ENCODE measurements at places on chromosomes 2 and 18.
A peak's percentile ranks its signal among the peaks of the same experiment; 100 is the strongest.

DNA sequence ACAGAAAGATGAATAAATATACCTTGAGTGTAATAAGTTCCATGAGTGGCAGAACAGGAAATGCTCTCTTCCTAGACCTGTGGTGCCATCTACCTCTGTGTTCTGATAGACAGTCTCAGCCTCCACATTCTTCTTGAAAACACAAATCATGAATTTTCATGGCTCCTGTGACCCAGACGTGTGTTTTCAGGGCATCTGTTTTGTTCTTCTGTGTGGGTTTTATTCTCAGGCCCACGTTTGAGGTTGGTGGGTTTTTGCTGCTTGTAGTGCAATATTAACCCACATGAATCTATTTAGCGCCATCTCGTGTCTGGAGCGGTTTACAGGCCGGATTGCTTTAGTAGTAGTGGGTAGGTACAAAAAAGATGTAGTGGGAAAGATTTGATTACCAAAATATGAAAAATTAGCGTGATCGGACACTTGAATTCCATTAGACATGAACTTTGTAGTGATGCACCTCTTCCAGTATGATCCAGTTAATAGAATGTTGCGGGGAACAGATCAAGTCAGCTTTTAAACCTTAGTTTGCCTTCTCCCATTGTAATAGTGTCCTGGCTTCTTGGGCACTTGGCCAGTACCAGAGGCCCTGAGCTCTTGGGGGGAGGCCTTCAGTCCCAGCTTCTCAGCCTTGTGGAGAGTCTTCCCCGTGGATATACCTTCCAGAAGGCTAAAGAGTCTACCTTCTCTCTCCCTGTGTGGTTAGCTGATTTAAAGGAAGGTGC, 256.5 kb downstream of the TPGS2 start:
- DNase-seq = no peak

- no peak for DNase-seq
Measured at GRCh38 chr2:162149940-162150339, 2.1 kb downstream of the GCG start.

- no peak for DNase-seq
Measured at GRCh38 chr2:139018252-139018651, 238.1 kb upstream of the NXPH2 start.

- DNase-seq = no peak
Measured at GRCh38 chr2:145653553-145653952, 1133.6 kb upstream of the ZEB2 start.

- peak; percentile 35 for DNase-seq
Measured at GRCh38 chr2:182522405-182522896, 95.6 kb upstream of the PDE1A start.

- DNase-seq = no peak
Measured at GRCh38 chr2:96090196-96090926, 26.0 kb downstream of the ADRA2B start.

DNA sequence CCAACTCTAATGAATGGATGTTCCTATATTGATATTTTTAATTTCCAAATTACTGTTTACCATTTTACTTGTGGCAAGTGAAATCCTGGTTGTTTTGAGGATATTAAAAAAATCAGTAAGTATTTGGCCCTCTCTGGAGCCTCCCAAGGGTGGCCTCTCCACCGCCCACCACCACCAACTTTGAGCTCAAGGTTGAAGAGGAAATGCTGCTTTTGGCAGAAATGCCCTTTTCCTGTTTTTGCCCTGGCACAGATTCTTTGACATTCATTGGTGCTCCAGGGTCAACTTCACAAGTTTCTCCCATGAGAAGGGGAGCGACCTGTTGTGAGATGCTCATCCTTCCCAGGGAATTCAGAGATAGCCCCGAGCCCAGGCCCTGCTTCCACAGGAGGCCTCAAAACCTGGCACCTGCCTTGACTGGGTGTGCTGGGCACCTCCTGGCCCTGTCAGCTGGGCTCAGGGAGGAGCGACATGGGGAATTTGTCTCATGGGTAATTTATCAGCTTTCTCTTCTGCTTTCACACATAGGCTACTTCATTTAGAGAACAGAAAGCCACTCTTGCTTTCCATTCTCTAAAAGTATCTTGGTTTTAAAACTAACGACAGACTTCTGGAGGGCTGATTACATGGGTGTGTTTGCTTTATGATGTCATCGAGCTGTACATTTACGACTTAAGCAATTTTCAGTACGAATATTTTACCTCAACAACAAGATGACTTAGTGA, 6.9 kb downstream of the CD8A start:
- DNase-seq = no peak

DNA sequence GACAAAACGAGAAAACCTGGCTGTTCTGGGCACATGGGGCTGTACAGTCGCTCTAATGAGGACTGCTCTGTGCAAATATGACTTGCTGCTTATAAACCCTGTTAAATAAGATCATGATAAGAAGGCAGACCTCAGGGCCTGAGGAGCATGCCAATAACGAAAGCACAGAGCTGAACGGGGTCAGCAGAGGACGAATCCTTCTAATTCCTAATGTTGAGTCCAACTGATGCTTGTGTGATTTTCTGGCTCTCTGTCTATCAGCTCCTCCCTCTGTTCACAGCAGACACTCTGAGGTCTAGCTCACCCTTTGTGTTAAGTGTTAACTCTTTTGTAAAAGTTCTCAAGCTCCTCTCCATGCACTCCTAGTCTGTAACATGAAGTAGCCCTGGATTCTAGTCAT, 167.2 kb upstream of the REV1 start:
- DNase-seq = no peak

GRCh38 chr2:163723881-163724280, 11.9 kb downstream of the FIGN start:
- no peak for DNase-seq

- DNase-seq = no peak
Measured at GRCh38 chr2:38380397-38381130, 3.5 kb upstream of the ATL2 start.

GRCh38 chr2:33484042-33484621, 7.7 kb downstream of the RASGRP3 start:
- DNase-seq = no peak

DNA sequence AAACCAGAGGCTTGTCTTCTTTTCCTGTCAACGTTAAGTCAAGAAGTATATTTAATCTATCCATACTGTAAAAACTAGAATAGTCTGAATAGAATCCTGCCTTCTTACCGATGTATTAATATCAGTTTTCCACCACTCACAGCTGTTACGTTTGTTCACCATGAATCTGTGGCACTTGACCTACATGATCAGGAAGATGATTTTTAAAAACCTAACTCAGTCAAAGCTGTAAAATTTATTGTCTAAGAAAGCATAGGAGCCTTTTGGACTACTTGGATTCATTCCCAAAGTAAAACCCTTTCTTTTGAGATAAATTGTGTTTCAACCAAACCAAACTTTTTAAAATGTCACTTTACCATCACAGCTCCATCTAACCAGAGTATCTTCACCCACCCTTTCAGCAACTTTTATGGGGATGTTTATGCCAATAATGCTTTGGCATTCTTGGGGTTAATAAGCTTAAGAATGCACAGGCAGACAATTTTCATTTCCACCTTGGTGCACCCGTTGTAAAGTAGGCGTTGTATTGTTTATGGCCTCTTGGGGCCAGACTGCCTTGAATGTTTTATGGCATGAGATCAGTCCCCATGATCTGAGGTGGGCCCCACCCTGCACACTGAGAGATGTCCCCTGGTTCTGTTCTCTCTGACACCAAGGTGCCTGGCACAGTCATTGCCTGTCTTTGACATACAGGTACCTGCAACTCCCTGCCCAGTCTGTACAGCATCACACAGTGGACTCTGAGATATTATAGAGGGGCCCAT, 176.2 kb upstream of the EPAS1 start:
- no peak for DNase-seq

- no peak for DNase-seq
Measured at GRCh38 chr18:49733896-49734585, 79.3 kb downstream of the ACAA2 start.

DNA sequence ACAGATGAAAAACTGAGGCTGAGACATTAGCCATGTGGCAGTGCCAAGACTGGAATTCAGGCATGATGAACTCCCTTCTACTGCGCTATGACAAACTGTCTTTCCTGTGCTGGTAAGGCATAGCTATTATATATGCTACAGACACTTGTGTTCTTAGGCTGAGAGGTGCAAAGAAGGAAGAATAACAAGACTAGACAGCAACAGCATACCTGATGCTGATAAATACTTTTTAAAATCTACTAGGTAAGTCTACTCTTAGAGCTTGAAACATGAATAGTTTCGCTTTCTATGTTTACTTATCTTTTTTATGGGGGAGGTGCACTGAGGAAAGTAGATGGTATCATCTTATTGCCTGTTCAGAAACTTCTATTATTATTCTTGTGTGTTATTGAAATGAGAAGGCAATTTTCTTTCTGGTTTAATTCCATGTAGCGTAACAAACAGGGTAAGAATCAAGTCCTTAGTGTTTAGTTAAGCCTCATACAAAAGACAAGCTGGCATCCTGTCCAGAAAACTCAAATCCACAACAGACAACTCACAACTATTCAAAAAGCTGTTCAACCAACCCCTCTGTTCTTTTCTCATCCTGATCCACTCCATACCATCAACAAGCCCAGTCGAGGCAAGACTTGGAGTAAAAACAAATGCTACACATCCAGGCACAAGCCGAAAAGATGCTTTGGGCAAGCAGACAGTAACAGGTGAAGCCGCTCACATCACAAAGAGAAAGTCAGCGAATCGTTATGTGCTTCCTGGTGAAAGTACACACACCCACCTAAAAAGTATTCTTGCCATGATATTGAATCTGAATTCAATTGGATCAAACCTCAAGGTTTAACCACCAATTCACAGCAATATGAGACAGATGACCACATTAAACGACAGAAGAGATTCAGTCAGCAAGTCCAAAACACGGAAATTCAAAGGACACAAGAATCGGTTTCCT, 1.5 kb downstream of the TTC32 start:
- no peak for DNase-seq

DNA sequence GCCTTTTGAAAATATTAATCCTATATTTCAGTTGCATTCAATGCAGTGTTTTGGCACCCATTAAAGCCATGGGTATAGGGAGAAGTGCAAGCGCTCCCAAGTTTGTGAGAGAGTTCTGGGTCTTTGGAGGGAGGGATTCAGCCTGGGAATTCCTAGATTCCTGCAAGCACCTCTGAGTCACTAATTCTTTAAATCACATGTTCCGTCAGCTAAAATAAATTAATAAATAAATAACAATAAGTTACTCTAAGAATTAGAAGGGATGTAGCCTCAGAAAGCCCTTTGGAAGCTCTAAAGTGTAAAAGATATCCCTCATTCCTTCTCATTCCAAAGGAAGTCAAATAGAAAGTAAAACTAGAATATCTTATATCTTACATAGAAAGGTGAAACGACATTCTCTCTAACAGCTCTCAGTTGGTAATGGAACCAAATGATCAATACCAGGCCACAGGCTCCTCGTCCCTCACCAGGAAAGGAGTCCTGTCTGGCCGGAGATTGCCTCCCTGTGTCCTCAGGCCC, 222.4 kb upstream of the RBBP8 start:
- no peak for DNase-seq

GRCh38 chr2:25132299-25132635, 36.1 kb downstream of the POMC start:
- no peak for DNase-seq

GRCh38 chr2:262117-262516, 1.7 kb downstream of the SH3YL1 start:
- DNase-seq = no peak

GRCh38 chr2:55718165-55719008, 24.7 kb upstream of the PNPT1 start:
- DNase-seq = peak; percentile 32

DNA sequence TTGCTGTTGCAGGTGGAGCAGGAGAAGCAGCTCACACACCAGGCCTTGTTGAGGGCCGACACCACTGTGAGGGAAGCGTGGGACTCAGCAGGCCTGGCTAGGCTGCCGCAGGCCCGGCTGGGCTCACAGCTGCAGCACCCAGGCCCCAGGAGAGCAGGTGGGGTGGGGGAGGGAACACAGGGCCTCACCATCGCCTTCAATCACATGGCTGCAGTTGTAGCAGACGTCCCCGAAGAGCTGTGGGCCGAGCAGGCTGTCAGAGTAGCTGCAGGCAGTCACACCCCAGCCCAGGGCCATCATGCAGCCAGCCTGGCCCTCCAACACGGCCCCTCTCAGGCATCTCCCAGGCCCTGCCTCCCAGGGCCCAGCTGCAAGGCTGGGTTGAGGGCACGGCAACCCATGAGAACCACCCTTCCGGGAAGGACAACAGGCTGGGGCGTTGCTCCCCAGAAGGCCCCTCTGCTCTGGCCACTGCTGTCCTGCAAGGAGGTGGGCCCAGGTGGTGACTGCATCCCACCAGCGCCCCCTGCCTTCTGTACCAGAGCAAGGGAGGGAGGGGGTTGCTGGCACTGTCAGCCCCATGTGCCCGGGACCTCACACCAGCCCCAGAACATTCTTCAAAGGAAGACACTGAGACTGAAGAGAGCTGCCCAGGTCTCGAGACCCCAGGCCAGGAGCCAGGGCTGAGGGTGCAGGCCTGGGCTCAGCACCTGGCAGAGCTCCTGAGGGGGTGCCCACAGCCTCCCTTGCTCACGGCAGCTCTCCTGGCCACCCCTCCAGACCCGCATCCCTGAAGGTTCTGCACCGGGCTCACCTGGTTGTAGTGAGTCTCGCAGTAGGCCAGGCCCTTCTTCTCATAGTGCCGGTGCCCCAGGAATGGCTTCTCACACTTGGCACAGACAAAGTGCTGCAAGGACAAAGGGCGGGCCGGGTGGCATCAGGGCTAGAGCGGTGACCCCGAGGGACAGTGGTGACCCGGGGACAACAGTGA, 5.6 kb upstream of the GPR17 start:
- no peak for DNase-seq

DNA sequence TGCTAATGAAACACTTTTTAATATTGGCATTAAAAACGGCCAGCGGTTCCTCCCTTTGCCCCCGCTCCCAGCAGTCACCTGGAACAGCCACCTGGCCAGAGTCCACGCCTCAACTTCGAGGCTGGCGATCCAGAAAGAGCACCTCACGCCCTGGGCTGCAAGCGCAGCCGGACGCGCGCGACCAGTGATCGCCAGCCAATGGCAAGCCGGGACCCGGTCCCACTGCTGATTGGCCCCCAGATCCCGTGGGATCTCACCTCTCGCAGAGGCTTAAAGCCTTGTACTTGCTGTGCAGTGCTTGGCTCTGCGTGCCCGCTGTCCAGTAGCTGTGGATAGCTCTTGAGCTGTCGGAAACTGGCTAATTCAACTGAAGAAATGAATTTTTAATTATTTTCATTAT, 4.1 kb upstream of the RBM45 start:
- no peak for DNase-seq

DNA sequence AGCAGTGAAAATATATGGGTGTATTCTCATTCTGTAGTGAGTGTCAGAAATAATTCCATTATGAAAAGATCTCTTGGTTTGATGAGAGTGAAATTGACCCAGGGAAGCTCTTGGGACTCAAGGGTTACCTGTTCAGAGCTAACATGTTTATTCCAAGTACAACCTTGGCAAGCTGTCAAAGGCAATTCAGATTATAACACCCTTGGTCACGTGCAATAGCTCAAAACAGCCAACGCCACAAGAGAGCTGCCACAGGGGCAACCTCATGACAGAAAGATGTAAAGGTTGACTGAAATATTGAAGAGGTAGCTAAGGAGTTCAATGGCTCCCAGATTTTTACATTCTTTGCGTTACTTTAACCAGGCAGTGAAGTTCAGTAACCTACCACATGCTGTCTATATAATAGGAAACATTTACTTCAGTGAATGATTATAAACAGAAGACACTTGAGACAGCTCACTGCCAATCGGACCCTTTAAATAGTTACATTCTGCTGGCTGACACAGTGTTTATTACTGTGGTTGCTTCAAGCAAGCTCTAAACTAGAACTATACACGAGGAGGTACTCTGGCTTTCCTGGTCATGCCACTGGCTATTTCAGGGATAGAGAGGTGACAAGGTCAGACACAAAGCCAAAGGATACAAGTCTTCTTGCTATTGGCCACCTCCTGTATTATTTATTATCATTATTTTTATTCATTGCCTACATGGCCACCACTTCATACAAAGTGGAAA, 187.3 kb downstream of the PID1 start:
- DNase-seq = no peak
